ENCODE measurements at places on chromosomes 2 and 18. TPM values are rescaled to one million over a fixed set of nuclear protein-coding genes. Genes with fewer than 3 reads are reported as not detected.

CD207 gene
- not detected for total RNA-seq

DNA sequence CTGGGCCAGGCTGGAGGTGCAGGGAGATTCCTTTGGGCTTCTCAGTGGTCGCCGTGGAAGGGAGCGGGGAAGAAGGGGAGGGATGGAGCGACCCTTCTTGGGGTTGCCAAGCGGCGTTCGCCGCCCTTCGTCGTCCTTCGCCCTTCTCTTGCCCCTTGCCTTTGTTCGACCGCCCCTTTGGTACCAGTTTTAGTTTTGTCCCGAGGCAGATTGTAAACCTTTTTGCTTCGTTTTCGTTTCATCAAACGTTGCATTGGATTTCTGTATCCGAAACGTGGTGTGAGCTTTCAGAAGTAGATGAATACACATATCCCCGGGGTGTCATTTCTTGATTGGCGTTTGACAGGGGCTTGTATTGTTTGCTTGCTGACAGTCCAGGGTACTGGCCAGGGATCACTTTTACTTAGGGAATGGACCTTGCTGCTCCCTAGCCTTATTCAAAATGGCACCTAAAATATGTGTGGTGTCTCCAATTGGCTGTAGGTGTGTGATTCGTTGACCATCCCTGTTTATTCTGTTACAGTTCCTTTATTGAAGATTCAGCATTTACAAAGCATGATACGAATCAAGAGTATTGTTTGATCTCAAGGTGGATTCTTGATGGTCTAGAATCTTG lies 788 bp downstream of the USP14 start:
- peaks cover 13% of the 10 kb centered on the region for H3K27me3 ChIP-seq
- peaks cover 16% of the 10 kb centered on the region for H3K36me3 ChIP-seq
- peak overlapping the region; percentile 93 for H3K4me3 ChIP-seq
- H3K27ac ChIP-seq = peak overlapping the region; percentile 77
- H3K4me1 ChIP-seq = peaks cover 10% of the 10 kb centered on the region
- DNase-seq = peak; percentile 27

IL1RL1 gene
- total RNA-seq = not detected

DNA sequence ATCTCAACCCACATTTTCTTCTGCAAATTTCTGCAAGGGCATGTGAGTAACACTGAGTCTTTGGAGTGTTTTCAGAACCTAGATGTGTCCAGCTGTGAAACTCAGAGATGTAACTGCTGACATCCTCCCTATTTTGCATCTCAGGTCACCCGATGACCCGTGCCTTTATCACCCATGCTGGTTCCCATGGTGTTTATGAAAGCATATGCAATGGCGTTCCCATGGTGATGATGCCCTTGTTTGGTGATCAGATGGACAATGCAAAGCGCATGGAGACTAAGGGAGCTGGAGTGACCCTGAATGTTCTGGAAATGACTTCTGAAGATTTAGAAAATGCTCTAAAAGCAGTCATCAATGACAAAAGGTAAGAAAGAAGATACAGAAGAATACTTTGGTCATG lies 8.0 kb downstream of the UGT1A1 start:
- H3K4me1 ChIP-seq = no peaks in the 10 kb centered on the region
- H3K36me3 ChIP-seq = no peaks in the 10 kb centered on the region
- H3K27me3 ChIP-seq = no peaks in the 10 kb centered on the region
- DNase-seq = peak; percentile 11

GNAL gene
- total RNA-seq = 21.2 TPM

CYTIP gene
- not detected for total RNA-seq

CYRIA gene
- 3.9 TPM for total RNA-seq

- H3K4me1 ChIP-seq = no peaks in the 10 kb centered on the region
- H3K36me3 ChIP-seq = peaks cover 10% of the 10 kb centered on the region
- DNase-seq = no peak
- no peak overlapping the region for H3K4me3 ChIP-seq
- no peaks in the 10 kb centered on the region for H3K27me3 ChIP-seq
Measured at GRCh38 chr2:105665480-105665879, 79.2 kb upstream of the NCK2 start.

LRRC30 gene
- total RNA-seq = not detected

- peak overlapping the region; percentile 38 for H3K4me3 ChIP-seq
- H3K36me3 ChIP-seq = no peaks in the 10 kb centered on the region
Measured at GRCh38 chr2:158497486-158497885, 40.7 kb downstream of the PKP4 start.

QPCT gene
- total RNA-seq = 16.5 TPM

- no peak overlapping the region for H3K4me3 ChIP-seq
- H3K27ac ChIP-seq = no peak overlapping the region
- H3K36me3 ChIP-seq = no peaks in the 10 kb centered on the region
- no peak for DNase-seq
- no peaks in the 10 kb centered on the region for H3K4me1 ChIP-seq
Measured at GRCh38 chr2:69926849-69927515, 12.1 kb downstream of the MXD1 start.

DNA sequence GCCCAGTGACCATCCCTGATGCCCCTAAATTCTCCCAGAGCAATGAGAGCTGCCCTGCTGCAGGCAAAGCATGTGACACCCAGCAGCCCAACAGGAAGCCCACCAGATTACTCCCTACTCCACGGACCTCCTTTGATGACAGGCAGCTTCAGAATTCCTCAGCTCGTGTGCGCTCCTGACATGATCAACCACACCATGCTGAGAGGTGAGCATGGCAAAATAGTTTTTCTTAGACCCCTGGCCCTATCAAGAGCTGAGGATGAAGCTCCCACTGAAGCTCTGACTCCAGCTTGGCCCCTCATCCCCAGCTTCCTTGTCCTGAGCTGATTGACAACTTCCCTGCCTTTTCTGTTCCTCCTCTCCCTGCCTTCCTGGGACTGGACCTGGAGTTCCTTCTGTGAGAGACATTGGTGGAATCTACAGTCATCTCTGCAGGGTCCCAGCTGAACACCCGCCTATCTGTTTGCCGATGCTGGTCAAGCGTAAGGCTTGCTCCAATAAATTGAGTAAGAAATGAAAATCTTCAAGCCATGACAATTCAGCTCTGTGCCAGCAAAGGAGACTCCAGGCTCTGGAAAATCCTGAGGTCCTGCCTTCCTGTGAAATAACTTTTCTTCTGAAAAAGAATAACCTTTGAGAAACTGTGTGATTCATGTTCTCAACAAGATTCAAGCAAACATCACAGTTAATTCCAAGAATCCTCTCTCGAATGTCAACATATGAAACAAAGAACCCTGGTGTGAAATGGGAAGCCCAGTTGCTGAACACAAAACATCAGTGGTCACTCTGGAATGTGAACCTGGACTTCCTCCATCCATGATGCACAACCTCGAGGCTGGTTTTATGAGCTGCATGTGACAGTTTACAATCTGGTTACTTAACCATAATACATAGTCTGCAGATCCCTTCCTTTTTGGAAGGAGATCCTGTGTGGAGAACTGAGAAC lies 201.1 kb downstream of the SPP2 start:
- no peak overlapping the region for H3K4me3 ChIP-seq
- no peaks in the 10 kb centered on the region for H3K36me3 ChIP-seq
- DNase-seq = no peak
- H3K27ac ChIP-seq = no peak overlapping the region

DNA sequence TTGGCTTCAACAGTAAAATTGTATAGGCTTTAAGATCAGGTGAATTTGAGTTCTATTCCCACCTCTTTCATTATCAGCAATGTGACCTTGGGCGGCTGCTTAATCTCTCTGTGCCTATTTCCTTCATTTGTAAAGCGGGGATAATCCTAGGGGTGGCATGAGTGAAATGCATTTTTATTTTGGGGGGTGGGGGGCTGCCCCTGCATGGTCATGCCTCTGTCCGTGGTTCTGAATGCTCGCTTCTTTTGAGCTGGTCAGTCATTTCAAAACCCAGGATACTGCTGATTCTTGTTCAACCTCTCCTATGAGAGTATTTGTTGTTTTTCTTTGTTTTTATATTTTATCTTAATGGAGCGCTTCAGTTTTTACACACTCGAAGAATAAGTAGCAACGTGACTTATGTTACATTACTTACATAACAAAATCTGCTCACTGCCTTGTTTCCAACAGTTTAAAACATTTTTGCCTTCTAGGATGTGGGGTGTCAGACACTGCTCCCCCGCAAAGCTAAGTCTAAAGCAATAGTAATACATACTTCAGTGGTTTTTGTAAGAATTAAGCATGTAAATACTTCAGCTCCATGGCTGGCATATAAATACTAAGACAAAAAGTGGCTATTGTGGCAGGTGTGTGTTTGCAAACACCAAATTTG lies 152.6 kb upstream of the PELI1 start:
- DNase-seq = no peak
- no peaks in the 10 kb centered on the region for H3K4me1 ChIP-seq
- H3K36me3 ChIP-seq = no peaks in the 10 kb centered on the region

GRCh38 chr18:79406708-79407107 lies 11.0 kb downstream of the NFATC1 start:
- no peaks in the 10 kb centered on the region for H3K36me3 ChIP-seq
- H3K4me3 ChIP-seq = no peak overlapping the region
- no peaks in the 10 kb centered on the region for H3K27me3 ChIP-seq

KATNAL2 gene
- total RNA-seq = 7.7 TPM

DNA sequence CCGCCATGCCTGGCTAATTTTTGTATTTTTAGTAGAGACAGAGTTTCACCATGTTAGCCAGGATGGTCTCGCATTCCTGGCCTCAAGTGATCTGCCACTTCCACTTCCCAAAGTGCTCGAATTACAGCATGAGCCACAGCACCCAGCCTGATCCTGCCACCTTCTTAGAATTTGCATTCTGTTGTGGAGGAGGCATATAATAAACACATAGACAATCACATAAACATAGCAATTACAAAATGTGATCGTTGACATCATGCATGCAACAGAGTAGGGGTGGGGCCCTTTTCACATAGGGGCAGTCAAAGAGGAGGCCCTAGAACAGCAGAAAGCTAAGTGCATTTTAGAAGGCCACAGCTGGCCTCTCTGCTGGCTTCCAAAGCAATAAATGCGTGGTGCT lies 39.9 kb upstream of the TSPYL6 start:
- DNase-seq = peak; percentile 47
- H3K36me3 ChIP-seq = no peaks in the 10 kb centered on the region
- H3K4me1 ChIP-seq = peaks cover 11% of the 10 kb centered on the region
- peaks cover 19% of the 10 kb centered on the region for H3K27me3 ChIP-seq

GRCh38 chr2:69773206-69773605 lies 31.3 kb downstream of the ANXA4 start:
- peaks cover 49% of the 10 kb centered on the region for H3K4me1 ChIP-seq
- H3K27ac ChIP-seq = peak overlapping the region; percentile 3
- H3K36me3 ChIP-seq = no peaks in the 10 kb centered on the region
- peak; percentile 28 for DNase-seq
- no peak overlapping the region for H3K4me3 ChIP-seq

DNA sequence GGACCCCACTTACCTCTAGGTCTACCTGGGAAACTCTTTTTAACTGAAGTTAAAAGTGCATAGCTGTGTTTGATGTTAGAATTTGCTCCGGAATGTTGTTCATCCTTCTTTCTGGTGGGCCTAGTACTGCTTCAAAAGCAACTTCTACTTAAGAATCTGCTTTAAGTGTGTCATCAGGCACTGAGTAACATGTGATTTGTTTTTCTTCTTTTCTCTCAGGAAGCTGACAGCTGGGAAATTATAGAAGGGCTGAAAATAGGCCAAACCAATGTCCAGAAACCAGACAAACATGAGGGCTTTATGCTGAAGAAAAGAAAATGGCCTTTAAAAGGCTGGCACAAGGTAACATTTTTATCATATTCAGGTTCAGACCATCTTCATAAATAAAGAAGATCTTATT lies 122.9 kb downstream of the PRKRA start:
- H3K27ac ChIP-seq = no peak overlapping the region
- H3K36me3 ChIP-seq = no peaks in the 10 kb centered on the region
- no peak overlapping the region for H3K4me3 ChIP-seq
- no peaks in the 10 kb centered on the region for H3K4me1 ChIP-seq

GREB1 gene
- 36.5 TPM for total RNA-seq

- H3K4me1 ChIP-seq = no peaks in the 10 kb centered on the region
- DNase-seq = peak; percentile 12
- no peaks in the 10 kb centered on the region for H3K36me3 ChIP-seq
- H3K27me3 ChIP-seq = no peaks in the 10 kb centered on the region
Measured at GRCh38 chr2:166013878-166014277, 60.3 kb upstream of the TTC21B start.

ACADL gene
- 0.39 TPM for total RNA-seq

DNA sequence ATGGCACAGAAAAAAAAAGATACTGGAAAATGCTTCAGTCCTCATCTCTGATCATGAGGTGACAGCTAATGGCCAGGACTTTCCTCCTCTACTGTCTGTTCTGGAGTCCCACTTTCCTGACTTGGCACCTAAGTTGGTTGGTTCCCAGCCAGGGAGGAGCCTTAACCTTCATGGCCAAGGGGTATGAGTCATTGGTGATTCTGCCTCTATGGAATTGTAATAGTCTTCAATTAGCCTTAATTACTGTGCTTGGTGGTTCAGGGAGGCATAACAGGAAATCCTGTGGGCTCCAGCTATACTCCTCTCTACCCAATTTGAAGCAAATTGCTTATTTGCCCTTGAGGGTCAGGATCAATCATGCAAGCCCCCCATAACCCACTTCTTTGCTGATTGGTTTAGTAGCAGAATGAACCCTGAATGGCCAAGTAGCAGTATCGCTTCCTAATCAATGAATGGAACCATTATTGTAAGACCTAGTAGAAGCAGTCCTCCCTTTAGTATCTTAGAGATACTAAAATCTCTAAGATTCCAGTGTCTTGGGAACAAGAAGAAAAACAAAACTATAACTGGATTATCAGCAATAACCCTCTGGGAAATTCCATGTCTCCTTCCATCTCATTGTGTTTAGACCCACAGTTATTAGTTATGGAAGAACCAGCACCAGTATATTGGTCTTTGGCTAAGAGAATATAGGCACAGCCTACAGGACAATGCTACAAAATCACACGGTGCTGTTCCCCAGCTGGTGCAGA lies 109.0 kb downstream of the COL6A3 start:
- H3K4me1 ChIP-seq = no peaks in the 10 kb centered on the region
- no peak overlapping the region for H3K4me3 ChIP-seq
- H3K27ac ChIP-seq = no peak overlapping the region
- H3K36me3 ChIP-seq = no peaks in the 10 kb centered on the region
- no peak for DNase-seq
- no peaks in the 10 kb centered on the region for H3K27me3 ChIP-seq

DNA sequence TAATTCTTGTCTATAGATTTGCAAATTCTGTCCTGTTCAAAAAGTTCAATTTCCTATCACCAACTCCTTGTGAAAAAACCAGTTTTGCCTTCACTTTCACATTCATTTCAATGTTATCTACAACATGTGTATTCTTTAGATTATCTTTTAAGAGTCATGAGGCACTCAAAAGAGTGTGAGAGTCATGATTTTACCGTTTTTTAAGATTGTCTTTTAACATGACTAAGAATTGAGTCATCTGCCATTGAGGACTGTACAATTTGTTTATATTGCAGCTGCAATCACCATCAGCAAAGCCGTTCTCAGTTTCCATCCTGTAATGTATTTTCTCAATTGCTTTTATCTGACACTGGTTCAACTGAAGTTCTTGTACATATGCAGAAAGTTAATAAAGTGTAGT lies 275.8 kb downstream of the LNPK start:
- no peak overlapping the region for H3K4me3 ChIP-seq
- DNase-seq = no peak
- no peaks in the 10 kb centered on the region for H3K4me1 ChIP-seq
- H3K27me3 ChIP-seq = no peaks in the 10 kb centered on the region
- H3K27ac ChIP-seq = no peak overlapping the region

- no peak overlapping the region for H3K27ac ChIP-seq
- peak; percentile 7 for DNase-seq
- no peaks in the 10 kb centered on the region for H3K4me1 ChIP-seq
- no peaks in the 10 kb centered on the region for H3K27me3 ChIP-seq
- no peaks in the 10 kb centered on the region for H3K36me3 ChIP-seq
- H3K4me3 ChIP-seq = no peak overlapping the region
Measured at GRCh38 chr2:133711201-133711600, 142.9 kb upstream of the NCKAP5 start.

GRCh38 chr18:78786776-78787175 lies 192.8 kb upstream of the SALL3 start:
- no peaks in the 10 kb centered on the region for H3K27me3 ChIP-seq
- H3K4me1 ChIP-seq = no peaks in the 10 kb centered on the region
- no peak overlapping the region for H3K27ac ChIP-seq

CGREF1 gene
- total RNA-seq = 4.1 TPM

CAVIN2 gene
- not detected for total RNA-seq

All from GM23338 (cell line).